ENCODE measurements at places on chromosomes 4 and X. TPM values are rescaled to one million over a fixed set of nuclear protein-coding genes. Genes with fewer than 3 reads are reported as not detected.

GRCh38 chrX:148337873-148338272, 162.5 kb upstream of the AFF2 start:
- H3K27ac ChIP-seq: no peak overlapping the region
- no peak overlapping the region for H3K4me3 ChIP-seq
- DNase-seq: no peak
- H3K4me1 ChIP-seq: no peaks in the 10 kb centered on the region

DNA sequence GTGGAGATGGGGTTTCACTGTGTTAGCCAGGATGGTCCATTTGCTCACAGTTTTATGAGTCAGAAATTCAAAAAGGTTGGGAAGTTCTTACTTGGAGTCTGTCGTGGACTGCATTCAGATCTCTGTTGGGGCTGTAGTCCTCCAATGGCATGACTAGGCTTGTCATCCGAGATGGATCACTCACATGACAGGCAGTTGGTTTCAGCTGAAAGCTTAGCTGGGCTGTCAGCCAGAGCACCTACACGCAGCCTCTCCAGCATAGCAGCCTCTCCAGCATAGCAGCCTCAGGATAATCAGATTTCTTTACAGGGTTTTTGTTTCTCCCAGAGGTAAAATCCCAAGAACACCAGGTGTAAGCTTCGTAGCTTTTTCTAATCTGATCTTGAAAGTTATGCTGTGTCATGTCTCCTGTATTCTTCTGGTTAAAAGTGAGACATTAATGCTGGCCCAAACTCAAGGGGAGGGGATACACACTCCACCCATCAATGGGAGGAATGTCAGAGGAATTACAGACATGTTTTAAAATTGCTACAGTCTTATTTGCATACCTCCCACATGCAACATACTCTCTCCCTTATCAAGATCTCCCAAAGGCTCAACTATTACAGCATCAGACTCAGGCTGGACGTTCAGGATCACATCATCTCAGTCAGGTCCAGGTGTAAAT, 31.6 kb upstream of the SOD3 start:
- H3K27ac ChIP-seq: no peak overlapping the region
- H3K4me3 ChIP-seq: no peak overlapping the region
- no peaks in the 10 kb centered on the region for H3K4me1 ChIP-seq
- no peaks in the 10 kb centered on the region for H3K36me3 ChIP-seq

DNA sequence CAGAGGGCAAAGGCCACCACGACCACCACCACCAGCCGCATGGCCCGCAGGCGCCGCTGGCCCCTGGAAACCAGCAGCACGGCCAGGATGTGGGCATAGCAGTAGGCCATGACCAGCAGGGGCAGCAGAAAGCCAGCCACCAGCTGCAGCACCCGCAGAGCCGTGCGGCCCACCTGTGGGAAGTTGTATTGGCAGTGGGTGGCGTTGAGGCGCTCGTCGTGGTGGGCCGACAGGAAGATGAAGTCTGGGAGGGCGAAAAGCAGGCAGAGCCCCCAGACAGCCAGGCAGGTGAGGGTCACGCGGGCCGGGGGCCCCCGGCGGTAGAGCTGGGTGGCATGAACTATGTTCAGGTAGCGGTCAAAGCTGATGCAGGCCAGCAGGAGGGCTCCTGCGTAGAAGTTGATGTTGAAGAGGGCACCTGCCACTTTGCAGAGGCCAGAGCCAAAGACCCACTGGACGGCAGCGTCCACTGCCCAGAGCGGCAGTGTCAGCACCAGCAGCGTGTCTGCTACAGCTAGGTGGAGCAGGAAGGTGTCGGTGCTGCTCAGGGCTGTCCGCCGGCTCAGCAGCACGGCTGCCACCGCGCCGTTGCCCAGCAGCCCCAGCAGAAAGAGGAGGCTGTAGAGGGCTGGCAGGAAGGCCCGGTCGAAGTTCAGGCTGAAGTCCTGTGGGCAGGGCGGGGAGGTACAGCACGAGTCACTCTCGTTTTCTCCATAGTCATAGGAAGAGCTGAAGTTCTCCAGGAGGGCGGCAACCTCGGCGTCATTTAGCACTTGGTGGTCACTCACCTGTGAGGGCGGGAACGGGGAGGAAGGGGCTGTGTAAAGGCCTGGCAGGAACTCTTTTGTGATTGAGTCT, 1.4 kb downstream of the CXCR3 start:
- peak overlapping the region; percentile 73 for H3K27ac ChIP-seq
- H3K36me3 ChIP-seq: no peaks in the 10 kb centered on the region
- H3K4me1 ChIP-seq: peaks cover 4% of the 10 kb centered on the region
- no peaks in the 10 kb centered on the region for H3K27me3 ChIP-seq
- H3K4me3 ChIP-seq: peak overlapping the region; percentile 3
- DNase-seq: peak; percentile 78

GRCh38 chr4:133129237-133129636, 19.9 kb upstream of the PCDH10 start:
- no peaks in the 10 kb centered on the region for H3K36me3 ChIP-seq
- no peak for DNase-seq
- H3K4me3 ChIP-seq: no peak overlapping the region
- no peaks in the 10 kb centered on the region for H3K27me3 ChIP-seq
- H3K27ac ChIP-seq: no peak overlapping the region

DNA sequence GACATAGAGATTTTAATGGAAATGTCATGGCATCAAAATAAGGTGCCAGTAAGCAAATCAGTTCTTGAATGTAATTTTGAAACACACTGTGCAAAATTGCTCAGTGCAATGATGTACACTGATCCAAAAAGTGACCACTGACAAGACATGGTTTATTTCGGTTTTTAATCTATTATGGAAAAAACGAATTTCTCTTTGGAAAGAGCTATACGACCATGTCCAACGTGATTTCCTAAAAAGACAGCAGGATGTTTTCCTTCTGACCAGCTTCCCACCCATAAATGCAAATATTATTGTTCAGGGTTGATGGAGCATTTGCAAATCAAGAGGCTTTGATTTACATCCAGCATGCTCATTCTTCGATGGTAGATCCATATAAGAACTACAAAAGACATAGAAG, 17.1 kb upstream of the MAGEA1 start:
- H3K27me3 ChIP-seq: no peaks in the 10 kb centered on the region
- DNase-seq: no peak
- no peaks in the 10 kb centered on the region for H3K36me3 ChIP-seq
- no peak overlapping the region for H3K4me3 ChIP-seq
- no peaks in the 10 kb centered on the region for H3K4me1 ChIP-seq

- no peak for DNase-seq
- no peaks in the 10 kb centered on the region for H3K36me3 ChIP-seq
- no peaks in the 10 kb centered on the region for H3K27me3 ChIP-seq
- no peak overlapping the region for H3K4me3 ChIP-seq
- H3K27ac ChIP-seq: no peak overlapping the region
Observed at GRCh38 chrX:110284159-110284558, 33.7 kb downstream of the AMMECR1 start.

DNA sequence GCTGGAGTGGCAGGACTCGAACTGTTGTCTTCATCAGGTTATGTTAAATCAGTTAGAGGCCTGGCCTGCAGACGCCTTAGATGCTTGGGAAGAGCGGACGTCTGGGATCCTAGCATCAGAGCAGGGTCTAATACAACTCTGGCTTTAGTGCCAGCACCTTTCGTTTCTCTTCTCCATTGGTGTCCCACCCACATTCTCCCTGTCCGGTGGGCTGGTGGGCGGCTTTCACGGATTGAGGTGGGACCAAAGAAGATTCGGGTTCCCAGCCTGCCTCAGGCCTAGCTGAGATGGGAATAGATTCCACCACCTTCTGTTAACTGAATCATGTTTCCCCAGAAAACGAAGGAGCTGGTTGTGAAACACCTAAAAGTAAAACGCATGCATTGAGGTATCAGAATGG, 939 bp downstream of the PDK3 start:
- no peaks in the 10 kb centered on the region for H3K36me3 ChIP-seq
- no peaks in the 10 kb centered on the region for H3K4me1 ChIP-seq
- no peak overlapping the region for H3K27ac ChIP-seq
- no peak for DNase-seq
- peak overlapping the region; percentile 71 for H3K4me3 ChIP-seq

DNA sequence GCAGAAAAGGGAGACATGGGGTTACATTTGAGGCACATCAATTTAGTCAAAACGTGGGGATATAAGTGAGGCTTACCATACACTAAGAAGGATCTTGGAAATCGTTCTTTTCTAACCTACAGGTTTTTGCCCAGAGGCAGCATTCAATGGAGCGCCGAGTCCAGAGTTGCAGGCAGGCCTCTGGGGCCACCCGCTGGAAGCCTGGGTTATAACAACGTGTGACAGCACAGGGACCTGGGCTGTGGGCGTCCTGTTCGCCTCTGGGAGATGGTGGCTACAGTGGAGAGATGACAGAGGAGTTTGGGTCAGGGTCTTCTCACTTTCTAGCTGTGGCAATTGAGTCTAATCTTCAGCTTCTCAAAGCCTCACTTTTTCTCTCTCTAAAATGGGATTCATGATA, 53.9 kb downstream of the ENPP6 start:
- H3K27ac ChIP-seq: no peak overlapping the region
- peaks cover 4% of the 10 kb centered on the region for H3K27me3 ChIP-seq
- H3K4me1 ChIP-seq: no peaks in the 10 kb centered on the region
- DNase-seq: peak; percentile 33
- no peaks in the 10 kb centered on the region for H3K36me3 ChIP-seq
- H3K4me3 ChIP-seq: no peak overlapping the region

- DNase-seq: no peak
- no peaks in the 10 kb centered on the region for H3K36me3 ChIP-seq
- H3K27ac ChIP-seq: no peak overlapping the region
- no peaks in the 10 kb centered on the region for H3K4me1 ChIP-seq
Observed at GRCh38 chrX:154598656-154599055, 13.7 kb downstream of the CTAG1A start.

GRCh38 chrX:149456476-149457245, 48.4 kb downstream of the IDS start:
- H3K4me1 ChIP-seq: no peaks in the 10 kb centered on the region
- DNase-seq: no peak
- H3K4me3 ChIP-seq: no peak overlapping the region
- H3K27ac ChIP-seq: no peak overlapping the region
- no peaks in the 10 kb centered on the region for H3K36me3 ChIP-seq

GRCh38 chr4:99402765-99403164, 32.4 kb downstream of the ADH7 start:
- DNase-seq: no peak
- H3K27me3 ChIP-seq: no peaks in the 10 kb centered on the region
- H3K4me1 ChIP-seq: peaks cover 10% of the 10 kb centered on the region
- no peak overlapping the region for H3K27ac ChIP-seq

DNA sequence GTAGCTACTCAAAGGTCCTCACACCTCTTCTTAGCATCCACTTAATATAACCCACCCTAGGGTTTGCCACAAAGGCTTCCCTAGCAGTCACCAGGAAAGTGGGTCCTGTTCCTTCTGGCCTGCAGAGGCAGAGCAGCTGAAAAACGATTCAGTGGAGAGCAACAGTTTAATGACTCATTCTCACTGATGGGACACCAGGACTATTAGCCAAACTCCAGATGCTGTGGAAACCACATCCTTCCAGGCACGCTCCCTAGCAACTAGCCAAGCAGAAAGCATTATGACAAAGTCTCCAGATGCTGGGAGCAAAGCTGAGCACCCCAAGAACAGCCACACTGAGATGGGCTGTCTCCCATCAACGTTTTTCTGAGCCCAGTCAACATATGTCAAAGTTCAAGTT, 30.3 kb upstream of the UTP14A start:
- no peaks in the 10 kb centered on the region for H3K36me3 ChIP-seq
- no peak overlapping the region for H3K4me3 ChIP-seq
- H3K27me3 ChIP-seq: no peaks in the 10 kb centered on the region

Gene PRSS12
- total RNA-seq: 20.1 TPM

Gene RASSF6
- 13.8 TPM for total RNA-seq

Gene HTT
- 51.0 TPM for total RNA-seq

Gene CTAG1A
- total RNA-seq: not detected

Gene MEPE
- total RNA-seq: not detected

Gene GABRE
- total RNA-seq: 6.4 TPM

Gene ATP8A1
- 34.0 TPM for total RNA-seq

Gene RHOXF2B
- total RNA-seq: not detected

Gene FAM50A
- 41.9 TPM for total RNA-seq

Gene SPANXB1
- total RNA-seq: not detected
